ENCODE measurements at places on chromosomes 7 and 10. TPM values are rescaled to one million over a fixed set of nuclear protein-coding genes. Genes with fewer than 3 reads are reported as not detected.

GRCh38 chr7:28311670-28312069 lies 100.6 kb upstream of the CREB5 start:
- no peak overlapping the region for H3K4me3 ChIP-seq
- H3K27me3 ChIP-seq = peaks cover 7% of the 10 kb centered on the region
- no peak overlapping the region for H3K27ac ChIP-seq
- H3K36me3 ChIP-seq = no peaks in the 10 kb centered on the region
- no peak for DNase-seq

DNA sequence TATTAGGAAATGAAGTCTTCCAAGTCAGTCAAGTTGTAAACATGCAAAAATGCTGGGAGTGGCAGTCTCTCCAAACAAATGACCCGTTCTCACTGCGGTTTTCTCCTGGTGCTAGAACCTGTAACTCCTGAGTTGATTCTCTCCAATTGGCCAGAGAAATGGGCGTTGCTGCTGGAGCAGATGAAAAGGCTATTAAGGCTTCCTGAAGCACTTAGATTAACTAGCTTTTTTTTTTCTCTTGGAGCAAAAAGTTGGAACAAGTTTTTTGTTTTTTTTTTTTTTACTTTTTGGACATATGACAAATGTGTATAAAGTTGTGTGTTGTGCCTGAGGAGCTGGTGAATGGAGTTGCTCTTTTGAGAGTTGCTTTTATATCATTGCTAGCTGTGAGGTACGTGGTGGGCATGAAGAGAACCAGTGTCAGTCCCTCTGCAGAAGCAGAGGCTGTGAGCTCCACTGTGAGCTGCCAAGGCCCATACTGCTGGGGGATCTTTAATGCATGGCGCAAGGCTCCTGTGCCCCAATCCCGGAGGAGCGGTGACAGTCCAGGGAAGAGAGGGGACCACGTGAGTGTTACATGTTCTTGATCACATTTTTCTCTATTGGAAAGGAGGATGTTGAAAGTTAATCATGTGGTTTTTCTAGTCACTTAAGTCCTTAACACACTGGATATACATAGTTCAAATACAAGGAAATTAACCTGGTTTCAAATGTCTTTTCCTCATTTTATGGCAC lies 393.6 kb upstream of the GALNT17 start:
- H3K27ac ChIP-seq = no peak overlapping the region
- no peaks in the 10 kb centered on the region for H3K4me1 ChIP-seq
- DNase-seq = no peak

DNA sequence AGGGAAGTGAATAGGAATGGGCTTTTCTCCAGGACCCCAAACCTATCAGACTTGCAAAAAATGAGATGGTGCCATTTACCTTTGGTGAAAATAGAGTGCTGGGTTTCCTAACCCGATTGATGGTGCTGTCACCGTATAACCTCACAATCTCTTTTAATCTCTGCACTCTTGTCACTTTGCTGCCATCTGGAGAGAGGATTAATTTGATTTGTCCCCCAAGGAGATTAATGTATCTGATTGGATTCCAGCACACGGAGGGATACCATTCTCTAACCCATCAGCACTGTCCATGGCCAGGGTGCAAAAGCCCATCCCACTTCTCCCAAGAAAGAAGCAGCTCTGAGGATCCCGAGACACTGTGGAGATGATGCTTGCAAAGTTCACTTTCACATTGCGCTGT lies 86.3 kb upstream of the NFE2L3 start:
- DNase-seq = no peak
- H3K4me1 ChIP-seq = no peaks in the 10 kb centered on the region
- no peak overlapping the region for H3K4me3 ChIP-seq
- no peaks in the 10 kb centered on the region for H3K27me3 ChIP-seq
- H3K27ac ChIP-seq = no peak overlapping the region

The GIMAP6 gene
- 173 TPM for total RNA-seq

Data from CD4-positive, alpha-beta memory T cell (primary cell).